ENCODE measurements at places on chromosomes 13 and 19. TPM values are rescaled to one million over a fixed set of nuclear protein-coding genes. Genes with fewer than 3 reads are reported as not detected.

SIRT6 gene
- total RNA-seq: 35.1 TPM

NCAN gene
- 0.36 TPM for total RNA-seq

GRCh38 chr13:73772449-73773167 is 361.6 kb downstream of the KLF12 start:
- H3K36me3 ChIP-seq: peaks cover 4% of the 10 kb centered on the region
- no peaks in the 10 kb centered on the region for H3K27me3 ChIP-seq
- H3K4me1 ChIP-seq: peaks cover 7% of the 10 kb centered on the region
- DNase-seq: no peak
- H3K27ac ChIP-seq: no peak overlapping the region

DNA sequence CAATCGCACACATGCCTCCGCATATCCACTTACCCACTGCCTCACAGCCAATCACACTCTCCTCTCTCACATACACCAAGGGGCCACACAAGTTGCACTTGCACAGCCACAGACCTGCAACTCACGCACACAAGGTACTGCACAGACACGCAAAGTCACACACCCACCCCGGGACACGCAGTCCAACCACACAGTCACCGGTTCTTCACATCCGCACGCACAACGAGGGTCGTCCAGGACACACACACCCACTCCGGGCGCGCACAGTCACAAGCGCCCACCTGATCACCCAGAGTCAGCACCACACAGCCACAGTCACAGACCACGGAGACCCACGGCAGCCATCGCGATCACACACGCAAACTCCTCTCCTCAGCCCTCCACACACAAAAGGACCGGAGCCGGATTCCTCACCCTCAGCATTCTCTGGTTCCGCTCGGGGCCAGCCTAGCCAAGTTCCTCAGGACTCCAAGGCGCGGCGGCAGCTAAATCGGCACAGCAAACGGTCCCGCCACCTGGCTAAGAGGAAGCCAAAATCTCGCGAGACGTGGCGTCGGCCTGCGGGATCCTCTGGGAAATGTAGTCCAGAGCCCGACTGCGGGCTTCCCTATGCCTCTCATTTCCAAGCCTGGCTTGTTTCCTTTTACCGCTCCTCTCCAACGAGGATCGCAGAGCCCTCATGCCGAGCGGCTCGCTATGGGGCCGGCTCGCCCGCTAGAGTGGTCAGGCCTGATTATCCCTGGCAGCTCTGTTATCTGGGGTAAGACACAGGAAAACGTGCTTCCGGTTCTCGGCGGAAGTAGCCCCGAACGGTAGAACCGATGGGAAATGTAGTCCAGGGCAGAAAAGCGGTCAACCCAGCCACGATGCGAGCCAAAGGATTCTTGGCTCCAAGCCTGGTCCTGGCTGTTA is at the start of gene ZNF850:
Gene ZNF850, minus strand, starts transcription at position 497 of the 912 bp plus-strand sequence. CDS start 10,201 bp downstream, outside the sequence.
- H3K27ac ChIP-seq: peak within 1 kb of the TSS; percentile 99
- no peaks in the 10 kb centered on the region for H3K27me3 ChIP-seq
- peaks cover 34% of the 10 kb centered on the region for H3K36me3 ChIP-seq
